GM12878 (cell line): ENCODE measurements at places on chromosomes 6 and 20.

- DNase-seq: no peak
Observed at GRCh38 chr6:131967948-131968347, 16.8 kb upstream of the CCN2 start.

DNA sequence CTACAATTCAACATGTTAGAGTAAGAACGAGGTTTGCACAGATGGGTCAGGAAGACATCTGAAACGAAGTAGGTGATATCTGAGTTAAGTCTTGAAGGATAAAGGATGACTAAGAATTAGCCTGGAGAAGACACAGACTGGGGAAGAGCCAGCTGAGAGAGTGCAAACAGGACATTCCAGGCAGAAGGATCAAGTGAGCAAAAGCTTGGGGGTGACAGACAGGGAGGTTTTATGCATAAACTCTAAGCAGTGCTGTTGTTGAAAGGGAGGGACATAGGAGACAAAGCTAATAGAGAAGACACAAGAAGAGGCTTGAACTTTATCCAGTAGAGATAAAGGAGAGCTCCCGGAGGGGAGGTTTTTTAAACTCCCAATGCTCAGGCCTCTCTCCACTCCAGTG is 15.0 kb upstream of the ETV7 start:
- no peak for DNase-seq

DNA sequence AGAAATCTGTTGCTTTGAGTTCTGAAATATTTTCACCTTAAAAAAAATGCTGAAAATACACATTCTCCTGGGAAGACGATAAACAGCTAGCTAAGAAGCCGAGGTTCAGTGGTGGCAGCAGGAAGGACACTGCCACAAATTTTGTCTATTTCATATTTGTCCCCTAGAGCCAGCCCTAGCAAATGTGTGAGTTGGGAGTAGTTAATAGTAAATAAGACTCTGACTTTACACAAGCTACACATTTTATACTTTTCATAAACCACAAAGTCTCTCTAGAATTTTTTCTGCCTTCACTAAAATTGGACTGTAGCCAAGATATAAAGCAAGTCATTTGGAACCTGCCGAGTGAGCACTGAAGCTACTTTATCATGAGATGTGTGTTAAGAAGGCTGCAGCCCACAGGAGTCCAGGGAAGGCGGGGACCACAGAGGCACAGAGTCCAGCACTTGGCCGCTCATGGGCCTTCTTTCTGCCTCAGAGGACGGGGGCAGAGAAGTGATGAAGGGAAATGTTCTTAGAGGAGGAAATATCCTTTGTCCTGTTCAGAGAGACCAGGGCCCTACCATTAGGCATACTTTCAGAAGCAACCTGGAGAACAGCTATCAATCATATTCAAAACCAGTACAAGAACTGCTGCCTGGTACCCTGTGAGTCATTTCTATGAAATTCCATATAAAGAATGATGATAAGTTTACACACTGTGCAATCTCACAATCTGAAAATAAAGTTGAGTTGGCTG is 241.7 kb upstream of the TAB2 start:
- no peak for DNase-seq

DNA sequence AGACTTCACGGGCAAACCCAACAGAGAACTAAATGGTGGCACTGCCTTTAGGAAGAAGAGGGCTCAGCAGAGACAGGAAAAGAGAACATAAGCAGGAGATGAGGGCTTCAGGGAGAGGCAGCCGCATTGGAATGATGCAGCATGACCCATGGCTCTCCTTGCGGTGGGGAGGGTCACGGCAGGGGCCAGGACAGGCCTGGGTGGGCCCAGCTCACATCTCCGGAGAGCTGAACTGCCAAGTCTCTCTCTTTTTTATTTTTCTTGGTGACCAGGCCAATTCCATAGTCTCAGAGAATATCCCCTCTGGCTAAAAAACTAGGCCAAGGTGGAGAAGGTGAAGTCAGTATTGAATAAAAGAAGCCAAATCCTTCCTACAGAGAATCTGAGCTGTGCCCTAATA is 77.5 kb upstream of the TRAF3IP2 start:
- no peak for DNase-seq

DNA sequence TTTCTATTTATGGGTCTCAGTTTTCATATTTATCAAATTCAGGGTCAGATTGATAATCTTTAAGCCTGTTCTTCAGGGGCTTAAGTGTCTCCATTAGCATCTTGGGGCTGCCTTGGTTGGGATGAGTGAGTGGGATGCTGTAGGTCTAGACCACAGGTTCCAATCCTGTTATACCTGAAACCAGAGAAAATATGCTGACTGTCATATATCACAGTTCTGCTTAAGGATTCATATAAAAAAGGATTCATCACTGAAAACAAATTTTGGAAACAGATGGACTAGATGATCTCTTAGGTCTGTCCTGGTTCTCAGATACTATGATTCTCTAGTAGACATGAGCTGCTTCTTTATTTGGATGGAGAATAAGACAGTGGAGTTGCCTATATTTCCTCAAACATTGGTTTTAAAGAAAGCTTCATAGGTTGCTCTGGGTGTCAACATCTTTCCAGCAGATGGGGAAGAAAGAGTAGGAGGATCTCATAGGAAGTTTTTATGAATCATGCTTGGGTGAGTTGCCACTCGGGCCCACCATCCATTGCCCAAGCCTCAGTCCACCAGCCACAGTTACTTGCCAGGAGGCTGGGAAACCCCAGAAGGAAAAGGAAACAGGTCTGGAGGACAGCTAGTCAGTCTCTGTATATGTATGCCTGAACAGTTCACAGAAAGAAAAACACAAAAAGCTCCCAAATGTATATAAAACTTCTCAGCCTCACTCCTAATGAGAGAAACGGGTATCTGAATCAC is 42.9 kb upstream of the MAP7 start:
- no peak for DNase-seq

GRCh38 chr6:98687752-98688151 is 146.6 kb upstream of the POU3F2 start:
- no peak for DNase-seq
